ENCODE measurements at places on chromosomes 1 and 21.
A peak's percentile ranks its signal among the peaks of the same experiment; 100 is the strongest.

- no peak for DNase-seq
These were observed 642.3 kb downstream of the RWDD3 start for GRCh38 chr1:95876276-95876675.

DNA sequence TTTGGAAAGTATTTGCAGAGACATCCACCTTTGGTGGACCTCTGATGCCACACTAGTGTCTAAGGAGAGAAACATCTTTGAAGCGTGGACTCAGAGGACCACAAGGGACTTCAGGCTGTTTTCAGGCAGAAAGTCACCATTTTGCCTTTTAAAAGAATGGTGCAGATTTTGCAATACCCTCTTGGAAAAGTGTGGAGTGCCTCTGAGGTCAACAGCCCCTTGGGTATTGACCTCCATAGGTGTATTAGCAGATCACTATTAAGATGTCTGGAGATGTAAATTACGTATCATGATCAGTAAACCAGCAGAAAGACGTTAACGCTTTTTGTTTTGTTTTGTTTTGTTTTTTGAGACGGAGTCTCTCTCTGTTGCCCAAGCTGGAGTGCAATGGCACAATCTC lies 87.0 kb downstream of the INTS7 start:
- DNase-seq, result no peak

DNA sequence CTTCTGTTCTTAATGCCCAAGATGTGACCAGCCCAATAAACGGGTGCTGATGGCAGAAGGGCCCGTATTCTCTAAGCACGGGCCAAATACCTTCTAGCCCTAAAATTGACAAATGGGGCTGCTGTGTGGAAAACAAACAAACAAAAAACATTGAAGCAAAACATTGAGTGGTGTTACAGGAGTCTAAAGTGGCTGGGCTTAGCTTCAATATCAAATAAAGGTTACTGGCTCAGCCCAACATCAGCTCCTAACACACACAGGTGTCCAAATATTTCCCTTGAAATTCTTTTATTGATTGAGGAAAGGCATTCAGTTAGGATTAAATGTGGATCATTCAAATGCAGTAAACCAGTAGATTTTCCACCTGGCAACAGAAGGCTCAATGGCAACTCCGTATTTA lies 13.3 kb upstream of the TTF2 start:
- no peak for DNase-seq

- no peak for DNase-seq
These were observed 54.1 kb downstream of the NPHP4 start for GRCh38 chr1:5938101-5938646.

DNA sequence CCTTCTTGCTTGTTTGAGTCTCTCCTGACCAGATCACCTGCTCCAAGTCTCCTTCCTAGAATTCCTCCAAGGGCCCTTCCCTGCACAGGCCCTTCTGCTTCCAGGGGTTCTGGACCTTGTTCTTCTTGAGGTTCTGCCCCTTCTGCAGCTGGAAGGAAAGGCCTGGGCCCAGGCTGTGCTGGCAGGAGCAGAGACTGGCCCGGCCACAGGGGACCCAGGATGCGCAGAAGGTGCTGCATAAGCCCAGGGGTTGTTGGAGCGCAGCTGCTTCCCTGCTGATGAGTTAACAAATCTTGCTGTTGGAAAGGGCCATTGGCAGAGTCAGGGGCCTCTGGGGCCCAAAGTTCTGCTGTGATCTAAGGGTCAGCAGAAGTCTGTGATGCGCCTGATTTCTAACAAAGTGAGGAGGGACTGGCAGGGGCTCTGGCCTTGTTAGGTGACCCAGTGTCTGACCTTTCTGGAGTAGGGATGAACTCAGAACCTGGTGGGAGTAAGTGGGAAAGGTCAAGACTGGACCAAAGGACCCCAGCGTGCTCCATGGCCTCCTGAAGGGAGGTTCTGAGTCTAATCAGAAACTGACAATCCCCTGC lies 509.8 kb downstream of the PTPRU start:
- DNase-seq, result no peak

DNA sequence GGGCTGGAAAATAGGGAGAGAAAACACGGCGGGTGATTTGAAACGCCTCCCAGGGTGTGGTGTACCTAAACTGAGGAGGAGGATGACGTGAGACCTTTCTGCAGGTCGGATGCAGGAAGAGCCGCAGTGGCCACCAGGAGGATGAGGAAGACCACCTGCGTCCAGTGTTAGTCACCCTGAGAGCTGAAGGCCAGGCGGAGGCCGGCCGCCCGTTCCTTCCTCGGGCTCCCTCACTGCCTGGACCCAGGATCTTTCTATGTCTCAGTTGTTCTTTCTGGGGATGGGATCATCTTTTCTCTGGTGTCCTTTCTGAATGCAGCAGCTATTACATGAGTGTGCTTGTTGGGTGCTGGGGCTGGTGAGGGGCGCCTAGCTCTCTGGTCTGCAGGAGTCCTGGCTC lies 74.7 kb upstream of the COL6A1 start:
- no peak for DNase-seq

DNA sequence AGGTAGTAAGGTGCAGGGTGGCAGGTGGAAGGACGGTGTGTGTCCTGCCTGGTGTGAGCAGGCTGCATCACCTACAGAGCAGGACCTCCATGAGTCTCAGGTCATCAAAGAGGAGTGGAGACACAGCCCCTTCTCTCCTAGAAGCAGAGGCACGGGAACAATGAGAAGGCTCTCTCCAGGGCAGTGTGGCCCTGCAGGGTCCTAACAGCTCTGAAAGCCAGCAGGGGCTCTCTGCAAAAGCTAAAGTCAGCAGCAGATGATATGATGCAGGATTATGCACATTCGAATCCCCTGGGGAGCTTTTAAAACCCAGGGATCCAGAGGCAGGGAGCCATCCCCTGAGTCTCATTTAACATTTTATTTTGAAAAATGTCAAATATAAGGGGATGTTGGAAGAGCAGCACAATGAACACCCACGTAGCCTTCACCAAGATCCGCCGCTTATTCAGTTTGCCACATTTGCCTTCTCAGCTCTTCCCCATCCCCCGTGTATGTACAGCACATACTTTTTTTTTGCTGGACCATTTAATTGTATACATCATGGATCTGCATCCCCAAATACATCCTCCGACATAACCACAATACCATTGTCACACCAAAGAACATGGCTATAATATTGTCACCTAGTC lies 88.1 kb downstream of the CNIH3 start:
- no peak for DNase-seq

GRCh38 chr1:23452011-23452411 lies 27.5 kb upstream of the TCEA3 start:
- peak; percentile 11 for DNase-seq

DNA sequence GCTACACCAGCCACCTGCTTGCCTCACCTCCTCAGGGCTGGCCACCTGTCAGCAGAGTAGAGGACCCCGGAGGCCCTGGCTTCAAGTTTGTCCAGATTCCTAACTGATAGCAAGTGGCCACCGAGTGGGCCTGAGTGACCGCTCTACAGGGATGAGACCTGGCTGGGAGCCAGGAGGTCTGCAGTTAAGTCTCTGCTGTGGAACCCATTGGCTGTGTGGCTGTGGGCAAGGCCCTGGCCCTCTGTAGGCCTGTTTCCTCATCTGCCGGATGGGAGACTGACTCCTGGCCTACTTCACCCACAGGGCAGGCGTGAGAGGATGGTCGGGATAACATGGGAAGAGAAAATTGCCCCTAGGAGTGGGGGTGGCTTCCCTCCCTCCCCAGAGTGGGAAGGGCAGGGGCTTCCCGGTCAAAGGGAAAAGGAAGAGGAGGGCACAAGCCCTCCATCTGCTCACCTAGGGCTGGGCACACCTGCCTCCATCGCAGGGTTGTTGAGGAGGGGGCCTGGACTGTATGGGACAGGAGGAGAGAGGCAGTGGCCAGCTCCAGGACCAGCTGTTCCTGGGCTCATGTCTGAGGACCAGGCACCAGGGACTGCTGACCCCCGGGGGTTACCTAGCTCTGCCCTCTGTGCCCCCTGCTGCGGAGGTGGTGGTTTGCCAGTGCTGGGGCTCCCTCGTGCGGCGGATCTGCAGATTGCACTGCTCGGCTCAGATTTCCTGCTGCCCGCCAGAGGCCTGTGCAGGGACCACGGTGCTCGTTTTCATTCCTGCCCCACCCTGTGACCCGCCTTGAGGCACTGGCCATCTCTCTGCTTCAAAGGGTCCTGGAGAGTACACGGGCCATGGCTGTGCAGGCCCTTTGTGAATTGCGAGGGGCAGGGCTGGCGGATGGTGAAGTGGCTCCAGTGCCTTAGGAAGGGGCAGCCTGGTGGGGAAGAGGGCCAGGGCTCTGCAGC lies 9.1 kb upstream of the MTFR1L start:
- DNase-seq, result peak; percentile 86

GRCh38 chr21:14583629-14584255 lies 37.6 kb upstream of the SAMSN1 start:
- DNase-seq, result no peak

- no peak for DNase-seq
These were observed 1.9 kb downstream of the BTF3L4 start for GRCh38 chr1:52057876-52058415.
